ENCODE measurements at places on chromosomes 7 and 10.

DNA sequence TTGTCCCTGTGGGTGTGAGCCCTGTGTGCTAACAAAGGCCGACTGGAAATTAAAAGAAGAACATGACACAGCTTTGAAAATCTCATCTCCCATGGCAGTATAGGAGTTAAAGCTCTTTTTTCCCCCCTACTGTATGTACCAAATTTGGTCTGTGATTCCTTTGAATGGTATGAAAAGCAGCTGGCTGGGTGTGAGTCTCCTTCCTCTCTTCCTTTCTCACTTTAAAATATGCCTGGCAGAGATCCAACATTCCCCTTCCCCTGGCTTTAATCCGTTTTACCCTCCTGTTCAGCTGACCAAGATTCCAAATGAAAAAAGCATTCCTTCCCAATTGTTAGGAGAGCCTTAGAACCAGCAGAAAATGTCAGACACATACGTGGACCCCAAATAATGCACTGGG, 225.0 kb upstream of the CELF2 start:
- no peak for DNase-seq

DNA sequence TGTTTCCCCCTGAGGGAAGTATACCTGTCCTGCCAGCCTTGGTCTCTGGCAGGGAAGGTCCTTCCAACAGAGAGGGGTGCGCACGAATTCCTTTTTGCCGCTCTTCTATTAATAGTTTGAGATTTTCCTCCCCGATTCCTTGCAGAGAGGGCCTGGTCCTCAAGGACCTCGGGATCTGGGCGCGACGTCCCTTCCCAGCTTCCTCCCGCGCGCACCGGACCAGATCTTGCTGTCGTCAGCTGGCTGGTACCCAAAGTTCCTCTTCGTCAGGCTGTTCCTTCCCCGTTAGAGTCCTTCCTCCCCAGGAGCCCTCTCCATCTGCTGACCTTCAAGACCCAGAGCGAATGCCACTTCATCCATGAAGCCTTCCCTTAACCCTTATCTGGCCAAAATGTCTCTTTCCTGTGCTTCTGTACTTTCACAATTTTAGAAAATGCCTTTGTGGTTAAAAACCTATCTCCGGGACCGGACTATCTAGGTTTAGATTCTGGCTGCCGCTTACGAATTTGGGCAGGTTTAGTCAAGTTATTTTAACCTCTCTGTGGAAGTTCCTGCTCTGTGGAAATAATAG, 851 bp upstream of the GOT1 start:
- peak; percentile 27 for DNase-seq

GRCh38 chr10:72310241-72310633, 36.5 kb downstream of the DDIT4 start:
- no peak for DNase-seq

- DNase-seq, result no peak
These were observed 51.3 kb downstream of the BRAF start for GRCh38 chr7:140873434-140873833.

DNA sequence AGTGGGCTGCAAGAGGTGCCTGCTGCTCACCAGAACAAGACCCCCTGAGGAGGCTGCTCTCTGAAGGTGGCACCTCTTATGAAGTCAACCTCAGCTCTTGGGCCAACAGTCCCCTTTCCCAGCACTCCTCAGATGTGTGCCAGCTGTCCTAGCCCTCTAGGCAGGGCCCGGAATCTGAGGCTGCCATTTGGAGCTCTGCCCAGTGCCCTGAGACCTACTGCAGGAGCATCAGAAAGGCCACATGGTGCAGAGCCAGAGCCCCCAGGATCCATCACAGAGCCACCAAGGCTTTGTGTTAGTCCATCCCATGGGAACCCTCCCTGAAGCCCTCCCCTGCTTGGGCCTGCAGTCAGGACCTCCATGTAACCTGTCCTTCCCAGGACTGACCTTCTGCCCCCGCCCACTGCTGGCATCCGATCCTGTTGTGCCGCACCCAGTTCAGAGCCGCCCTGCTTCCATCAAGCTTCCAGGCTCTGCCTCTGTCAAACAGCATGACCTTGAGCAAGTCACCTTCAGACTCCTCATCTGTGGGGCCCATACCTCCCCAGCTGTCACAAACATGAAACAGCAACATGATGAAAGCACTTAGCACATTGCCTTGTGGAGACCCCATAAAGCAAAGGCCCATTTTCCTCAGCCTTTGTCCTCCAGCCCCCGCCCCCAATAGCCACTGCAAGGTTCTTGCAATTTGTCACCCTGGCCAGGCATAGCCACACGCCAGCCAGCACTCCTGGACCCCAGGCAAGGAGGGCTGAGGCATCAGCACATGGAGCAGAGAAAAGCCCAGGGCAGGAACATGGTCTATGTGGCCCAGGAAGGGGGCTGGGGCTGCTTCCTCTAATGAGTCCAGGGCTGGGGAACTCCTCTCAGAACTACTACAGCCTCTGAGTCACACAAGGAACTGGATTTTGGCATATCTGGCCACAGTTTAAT, 51.7 kb downstream of the GRID1 start:
- no peak for DNase-seq

All from activated CD4-positive, alpha-beta memory T cell treated with anti-CD3 and anti-CD28 coated beads, Interleukin-2, amount 10 ng/mL, durations not matched to agents 7 days and 5 days (primary cell).